Vagina (tissue), 2 donors: ENCODE measurements at places on chromosomes 16 and 17. TPM values are rescaled to one million over a fixed set of nuclear protein-coding genes. Genes with fewer than 3 reads are reported as not detected.

GRCh38 chr16:24645739-24646645 lies 83.5 kb upstream of the TNRC6A start:
- DNase-seq = no peak

GRCh38 chr17:3915995-3916696 lies at the start of gene P2RX1:
P2RX1 (minus strand) TSS chr17:3916465; CDS start chr17:3916225, 240 bp downstream.
- DNase-seq = no peak

DNA sequence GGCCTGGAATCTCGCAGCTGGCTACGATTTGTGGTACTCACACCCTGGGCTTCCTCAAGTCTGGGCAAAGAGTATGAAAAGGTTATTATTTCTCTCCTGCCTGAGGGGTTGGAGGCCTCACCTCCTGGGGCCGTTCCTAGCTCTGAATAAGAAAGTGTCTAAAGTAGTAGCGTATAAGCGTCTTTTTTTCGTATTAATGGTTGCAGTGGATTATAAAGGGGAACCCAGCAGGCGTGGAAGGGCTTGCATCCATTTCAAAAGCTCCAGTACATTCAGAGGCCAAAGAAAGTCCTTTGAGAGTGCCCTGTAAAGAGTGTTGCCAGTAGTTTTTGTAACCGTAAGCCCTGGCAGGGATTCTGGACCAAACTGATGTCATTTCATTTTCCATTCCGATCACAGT lies 72.2 kb upstream of the MPHOSPH6 start:
- no peak for DNase-seq

- no peak for DNase-seq
Measured at GRCh38 chr17:12592941-12593340, 72.7 kb upstream of the MYOCD start.

DNA sequence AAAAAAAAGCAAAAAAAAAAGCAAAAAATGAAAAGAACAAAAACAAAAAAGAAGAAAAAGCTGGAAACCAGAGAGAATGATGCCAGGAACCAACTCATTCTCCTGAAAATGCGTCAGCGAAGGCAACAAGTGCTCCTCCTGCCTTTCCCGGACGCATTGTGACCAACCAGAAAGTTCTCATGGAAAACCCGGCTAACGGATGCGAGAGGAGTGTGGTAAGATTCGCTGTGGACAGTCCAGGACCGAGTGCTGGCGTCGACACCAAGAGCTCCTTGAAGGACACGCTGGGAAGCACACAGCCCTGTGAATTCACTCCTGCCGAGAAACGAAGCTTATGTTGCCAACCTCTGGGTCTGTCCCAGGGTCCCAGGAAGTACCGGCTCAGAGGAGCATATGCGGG lies 43.4 kb downstream of the METRNL start:
- no peak for DNase-seq

DNA sequence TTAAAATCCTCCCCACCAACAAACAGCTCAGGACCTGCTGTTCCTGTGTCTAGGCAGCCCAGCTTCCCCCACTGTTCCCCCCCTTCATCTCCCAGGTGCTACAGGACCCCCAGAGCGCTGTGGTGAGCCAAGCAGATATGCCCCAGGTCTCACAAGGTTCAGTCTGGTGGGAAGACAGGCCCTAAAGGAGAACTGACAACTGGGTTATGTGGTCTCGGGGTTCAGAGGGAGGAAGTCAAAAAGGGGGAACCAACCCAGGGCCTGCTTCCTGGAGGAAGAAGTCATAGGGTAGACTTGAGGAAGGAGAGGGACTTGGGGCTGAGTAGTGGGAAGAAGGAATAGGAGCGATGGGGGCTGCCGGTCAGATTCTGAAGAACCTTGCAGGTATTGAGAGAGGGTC lies 2.6 kb downstream of the RIPOR1 start:
- peak; percentile 87 for DNase-seq

DNA sequence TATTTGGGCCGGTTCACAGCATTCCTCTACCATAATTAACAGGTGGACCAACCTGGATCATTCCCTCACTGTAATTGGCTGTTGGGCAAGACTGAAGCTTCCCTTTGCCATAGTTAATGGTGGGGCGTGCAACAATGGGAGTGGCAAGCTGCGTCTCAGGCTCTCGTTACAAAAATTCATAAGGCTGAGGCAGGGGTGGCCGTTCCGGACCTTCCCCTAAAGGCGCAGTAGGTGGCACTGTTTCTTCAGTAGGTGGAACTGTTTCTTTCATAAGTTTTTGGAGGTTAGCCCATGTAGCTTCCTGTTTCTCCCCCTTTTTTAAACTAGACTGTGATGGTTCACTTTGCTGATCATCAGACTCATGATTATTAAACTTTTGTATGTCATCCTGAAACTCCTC lies 17.0 kb upstream of the TMC5 start:
- no peak for DNase-seq

GRCh38 chr16:27795992-27796614 lies 246.2 kb downstream of the KATNIP start:
- no peak for DNase-seq

- DNase-seq = no peak
Measured at GRCh38 chr17:27181935-27182334, 112.0 kb upstream of the WSB1 start.

DNA sequence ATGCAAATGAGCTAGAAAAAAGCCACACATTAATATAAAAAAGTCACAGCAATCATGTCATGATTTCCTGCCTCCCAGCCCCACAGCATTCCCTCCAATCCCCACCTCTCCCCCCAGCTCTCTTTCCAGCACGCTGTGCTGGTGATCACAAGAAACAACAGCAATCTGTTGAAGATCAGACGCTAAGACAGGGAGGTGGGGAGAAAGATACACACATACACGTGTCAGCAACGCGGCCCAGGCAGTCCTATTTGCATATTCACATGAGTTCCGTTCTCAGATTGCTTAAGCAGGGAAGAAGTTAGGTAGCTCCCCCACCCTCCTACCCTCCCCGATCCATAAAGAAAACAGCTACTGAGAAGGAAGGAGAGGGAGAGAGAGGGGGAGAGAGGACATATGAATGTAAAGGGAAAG lies 405.5 kb upstream of the PSMD7 start:
- DNase-seq = no peak

DNA sequence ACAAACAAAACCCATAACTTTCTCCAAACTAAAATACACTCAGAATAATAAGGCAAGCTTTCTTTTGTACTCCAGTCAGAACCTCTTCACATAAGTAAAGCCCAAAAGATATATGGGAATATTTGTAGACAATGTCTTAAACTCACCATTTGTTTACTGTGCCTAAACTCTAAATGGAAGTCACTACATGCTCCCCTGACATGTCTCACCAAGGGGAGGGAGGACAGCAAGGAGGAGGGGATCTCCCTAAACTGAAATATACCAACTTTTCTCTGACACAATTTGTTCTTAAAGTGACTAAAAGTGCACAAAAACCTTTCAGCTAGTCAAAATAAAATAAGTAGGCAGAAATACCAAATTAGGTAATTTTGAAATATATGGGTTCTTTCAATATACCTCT lies 38.5 kb downstream of the GRB7 start:
- no peak for DNase-seq

DNA sequence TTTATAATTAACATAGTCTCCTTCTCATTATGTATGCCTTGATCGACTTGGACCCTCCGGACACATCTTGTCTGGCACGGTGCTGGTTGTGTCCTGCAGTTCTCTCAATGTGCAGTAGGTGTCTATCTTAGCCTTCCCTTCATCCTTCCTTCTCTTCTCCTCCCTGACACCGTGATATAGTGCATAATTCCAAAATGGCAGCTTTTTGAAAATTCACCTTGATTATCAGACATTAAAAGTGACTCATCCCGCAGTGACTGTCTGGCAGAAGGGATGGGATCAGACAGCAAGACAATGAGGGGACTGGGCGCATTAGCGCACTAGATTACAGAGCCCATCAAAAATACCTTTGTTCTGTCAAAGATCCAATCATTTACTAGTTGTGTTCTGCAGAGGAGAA lies 70.0 kb upstream of the PMFBP1 start:
- no peak for DNase-seq

GRCh38 chr16:87198328-87198832 lies 118.8 kb downstream of the C16orf95 start:
- no peak for DNase-seq

DNA sequence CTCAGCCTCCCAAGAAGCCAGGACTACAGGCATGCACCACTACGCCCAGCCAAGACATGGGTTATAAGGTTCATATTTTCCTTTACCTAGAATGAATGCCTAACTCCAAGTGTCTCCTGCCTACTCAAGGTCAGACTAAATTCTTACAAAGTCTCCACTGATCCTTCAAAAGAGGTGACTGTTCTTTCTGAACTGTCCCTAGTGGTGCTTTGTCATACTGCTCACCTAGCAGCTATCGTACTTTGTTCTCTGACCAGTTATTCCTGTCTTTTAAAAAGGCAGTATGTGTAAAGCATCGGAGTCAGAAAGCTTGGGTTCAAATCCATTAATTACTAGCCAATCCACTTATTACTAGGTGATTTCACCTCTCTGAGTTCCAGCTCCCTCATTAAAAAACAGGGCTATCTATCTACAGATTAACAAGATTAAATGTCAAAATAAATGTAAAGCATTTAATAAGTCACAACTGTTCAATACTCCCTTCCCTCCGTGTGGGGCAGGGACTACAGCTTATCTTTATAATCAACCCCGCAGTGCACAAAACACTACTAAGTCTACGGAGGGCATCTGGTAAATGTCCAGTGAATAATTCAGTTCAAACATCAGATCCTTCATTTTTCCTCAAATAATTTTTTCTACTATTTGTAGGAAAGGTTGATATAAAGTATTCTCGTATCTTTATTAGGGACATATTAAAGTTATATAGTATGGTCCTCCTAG lies 20.0 kb upstream of the ITGA2B start:
- DNase-seq = no peak

DNA sequence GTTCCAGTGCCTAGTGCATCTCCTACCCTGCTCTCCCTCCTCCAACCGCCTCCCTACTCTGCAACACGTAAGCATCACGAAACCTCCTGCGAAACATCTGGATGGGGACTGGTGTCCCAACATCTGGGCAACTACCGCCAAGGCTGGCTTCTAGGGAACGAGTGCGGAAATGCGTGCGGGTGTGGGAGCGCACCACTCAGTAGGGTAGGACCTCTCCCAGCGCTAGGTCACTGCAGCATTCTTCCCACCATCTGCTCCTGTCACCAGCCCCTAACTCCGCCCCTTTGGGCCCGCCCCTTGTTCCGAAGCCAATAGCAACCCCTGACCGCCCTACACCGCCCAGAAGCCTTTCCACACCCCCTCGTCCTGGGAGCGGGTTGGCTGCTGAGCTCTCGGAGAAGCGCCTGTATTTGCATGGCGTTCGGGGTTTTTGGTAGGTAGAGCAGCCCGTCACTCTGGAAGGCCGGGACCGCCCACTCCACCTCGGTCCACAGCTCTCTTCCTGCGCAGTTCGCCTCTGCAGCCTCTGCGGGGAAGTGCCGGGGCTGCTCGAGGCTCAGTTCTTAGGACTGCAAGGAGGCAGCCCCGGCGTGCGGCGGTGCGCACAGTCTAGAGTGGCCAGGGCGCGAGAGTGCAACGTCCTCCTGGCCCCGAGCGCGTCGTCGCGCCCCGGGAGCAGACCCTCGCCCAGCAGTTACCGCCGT lies at the start of gene HS3ST3B1:
HS3ST3B1 (plus strand) TSS at position 507 of the 704 bp plus-strand sequence. CDS start 438 bp downstream, outside the sequence.
- DNase-seq = peak; percentile 97

Gene OTOP2
- total RNA-seq = not detected

Gene P2RX1
- 4.2 TPM for total RNA-seq

Gene CTRB2
- total RNA-seq = not detected
